CD4-positive, alpha-beta T cell treated with Interleukin-1 beta for 1 hour (primary cell): ENCODE measurements at places on chromosomes 5 and 9.

DNA sequence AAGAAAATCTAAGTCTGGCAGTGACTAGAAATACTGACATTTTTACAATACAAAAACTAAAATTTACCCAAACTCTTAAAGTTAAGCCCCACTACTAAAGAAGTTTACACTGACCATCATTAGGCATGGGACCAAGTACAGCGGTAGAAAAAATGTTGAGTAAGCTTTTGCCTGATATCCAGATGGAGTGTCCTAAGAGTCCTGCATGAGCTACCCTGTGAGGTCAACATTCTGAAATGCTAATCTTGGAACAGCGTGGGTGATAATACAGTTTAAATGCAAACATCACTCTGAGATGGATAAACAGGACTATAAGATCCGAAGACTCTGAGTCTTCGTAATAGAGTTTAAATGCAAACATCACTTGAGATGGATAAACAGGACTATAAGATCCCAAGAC lies 189.7 kb downstream of the DCP2 start:
- DNase-seq = no peak

- DNase-seq = no peak
These were observed 208.2 kb downstream of the DAB2IP start for GRCh38 chr9:121859646-121860045.

- peak; percentile 36 for DNase-seq
These were observed 833 bp downstream of the ANKHD1 start for GRCh38 chr5:140402258-140403074.

GRCh38 chr5:139495638-139496435 lies 13.3 kb upstream of the STING1 start:
- no peak for DNase-seq

- DNase-seq = no peak
These were observed 12.3 kb downstream of the CHD1 start for GRCh38 chr5:98916540-98916939.

GRCh38 chr5:179257176-179257682 lies 88.0 kb downstream of the ADAMTS2 start:
- DNase-seq = no peak

GRCh38 chr9:15501179-15501578 lies 9.6 kb downstream of the PSIP1 start:
- no peak for DNase-seq

- DNase-seq = no peak
These were observed 33.4 kb upstream of the CSNK1G3 start for GRCh38 chr5:123478546-123478945.

- DNase-seq = no peak
These were observed 49.7 kb downstream of the CYSTM1 start for GRCh38 chr5:140224658-140225057.

GRCh38 chr5:55600497-55601203 lies 65.9 kb upstream of the PLPP1 start:
- DNase-seq = no peak

DNA sequence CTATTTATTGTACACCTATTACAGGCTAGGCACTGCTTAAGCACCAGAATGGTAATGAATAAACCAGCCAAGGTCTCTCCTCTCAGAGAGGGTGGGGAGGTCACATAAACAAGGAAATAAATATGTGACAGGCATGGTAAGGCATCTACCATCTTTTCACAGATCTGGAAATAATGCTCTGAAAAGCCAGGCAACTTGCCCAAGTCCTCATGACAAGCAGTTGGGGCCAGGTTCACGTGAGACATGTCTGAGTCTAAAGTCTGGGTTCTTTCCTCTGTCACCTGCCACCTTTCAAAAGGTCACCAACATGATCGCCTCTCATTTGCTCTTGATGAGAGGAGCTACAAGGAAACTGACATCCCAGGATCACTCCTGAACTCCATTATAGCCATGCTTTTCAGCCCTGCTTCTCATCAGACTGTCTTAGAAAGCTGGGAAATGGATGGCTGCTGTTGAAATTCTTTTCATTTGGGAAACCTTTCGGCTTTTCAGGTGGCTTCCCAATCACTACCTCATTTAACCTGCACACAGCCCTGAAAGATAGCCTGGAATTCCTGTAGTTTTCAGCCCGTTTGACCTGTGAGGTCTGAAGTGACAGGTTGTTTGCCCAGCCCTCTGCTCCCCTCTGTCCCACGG lies 123.1 kb downstream of the CRB2 start:
- no peak for DNase-seq

- no peak for DNase-seq
These were observed 58.9 kb downstream of the AUH start for GRCh38 chr9:91302831-91303230.

DNA sequence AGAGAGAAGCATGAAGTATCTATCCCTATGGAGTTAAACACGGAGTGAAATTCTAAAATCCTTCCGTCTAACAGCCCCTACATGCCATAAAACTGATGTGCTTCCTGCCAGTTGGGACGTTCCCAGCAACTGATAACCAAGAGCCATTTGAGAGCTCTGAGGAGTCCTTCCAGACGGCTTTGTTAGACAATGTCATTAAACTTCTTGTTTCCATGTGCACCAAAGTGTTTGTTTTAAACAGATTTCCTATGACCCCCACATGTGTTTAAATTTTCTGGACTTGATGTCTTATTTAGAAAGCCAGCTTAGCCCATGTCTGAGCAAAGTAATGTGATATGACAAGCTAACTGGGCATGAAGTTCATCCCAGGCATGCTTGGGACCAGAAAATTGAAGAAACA lies 57.2 kb upstream of the LPAR1 start:
- DNase-seq = no peak

GRCh38 chr5:16486711-16487111 lies 21.1 kb upstream of the ZNF622 start:
- no peak for DNase-seq

GRCh38 chr5:142717582-142718215 lies 31.8 kb upstream of the FGF1 start:
- peak; percentile 19 for DNase-seq

- DNase-seq = no peak
These were observed 132.2 kb downstream of the EBF1 start for GRCh38 chr5:158967541-158967940.

DNA sequence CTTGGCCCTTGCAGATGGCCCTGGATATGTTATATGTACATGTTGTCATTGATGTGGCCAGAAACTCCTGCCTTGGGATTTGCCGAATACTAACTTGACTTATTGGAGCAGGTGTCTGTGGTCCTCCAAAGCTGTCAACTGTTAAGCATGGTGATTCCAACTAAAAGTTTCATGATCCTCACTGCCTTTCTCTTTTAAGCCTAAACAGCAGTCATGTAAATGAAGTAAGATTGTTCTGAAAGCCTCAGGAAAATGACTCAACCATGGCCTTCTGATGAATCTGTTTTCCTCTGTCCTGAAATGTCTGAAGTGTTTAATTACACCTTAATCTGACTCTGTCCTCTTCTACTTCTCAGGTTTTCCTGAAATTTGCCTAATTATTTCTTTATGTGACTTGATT lies 245.0 kb downstream of the FAM114A2 start:
- no peak for DNase-seq

DNA sequence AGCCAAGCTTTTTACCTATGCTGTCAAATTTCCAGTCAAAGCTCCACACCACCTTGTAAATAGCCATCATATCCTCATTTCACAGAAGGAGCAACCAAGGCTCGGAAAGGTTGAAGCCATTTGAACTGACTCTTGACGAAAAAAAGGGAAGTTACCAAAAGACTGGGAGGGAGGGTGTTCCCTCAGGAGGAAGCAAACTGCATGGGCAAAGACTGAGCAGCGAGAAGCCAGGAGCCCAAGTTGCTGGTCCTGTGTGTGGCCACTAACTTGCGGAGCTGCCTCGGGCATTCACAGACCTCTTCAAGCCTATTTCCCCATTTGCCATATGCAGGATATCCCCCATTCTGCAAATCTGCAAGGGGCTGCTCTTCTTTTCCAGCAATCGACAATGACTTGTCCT lies 37.4 kb downstream of the TTLL11 start:
- DNase-seq = no peak

DNA sequence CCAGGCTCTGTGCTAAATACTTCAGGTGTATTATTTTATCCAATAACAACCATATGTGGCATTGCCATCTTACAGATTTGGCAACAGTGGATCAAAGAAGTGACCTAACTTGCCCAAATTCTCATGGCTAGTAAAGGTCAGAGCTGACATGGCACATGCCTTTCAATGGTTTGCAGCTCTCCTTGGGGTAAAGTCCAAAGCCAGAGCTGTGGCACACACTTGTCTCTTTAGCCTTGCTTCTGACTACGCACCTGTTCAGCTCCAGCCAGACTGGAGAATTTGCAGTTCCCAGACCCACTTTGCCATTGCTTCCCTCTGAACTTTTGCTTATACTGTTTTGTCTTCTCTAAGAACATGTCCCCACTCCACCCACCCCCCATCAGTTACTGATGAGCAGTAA lies 5.9 kb downstream of the SLC35A4 start:
- no peak for DNase-seq
